ENCODE measurements at places on chromosomes 5 and 9. TPM values are rescaled to one million over a fixed set of nuclear protein-coding genes. Genes with fewer than 3 reads are reported as not detected.

The CCNJL gene
- 0.66 TPM for total RNA-seq

The MAMDC4 gene
- 6.5 TPM for total RNA-seq

The FBXO38 gene
- 37.9 TPM for total RNA-seq

The ZCCHC10 gene
- total RNA-seq, result 21.4 TPM

The PCDHGB3 gene
- total RNA-seq, result 4.2 TPM

The SCGB3A2 gene
- not detected for total RNA-seq
